ENCODE measurements at places on chromosomes 7 and 10.

GRCh38 chr7:2350861-2351260 lies 3.8 kb upstream of the EIF3B start:
- no peak for DNase-seq

GRCh38 chr10:30068492-30069223 lies 9.3 kb upstream of the JCAD start:
- DNase-seq, result no peak

DNA sequence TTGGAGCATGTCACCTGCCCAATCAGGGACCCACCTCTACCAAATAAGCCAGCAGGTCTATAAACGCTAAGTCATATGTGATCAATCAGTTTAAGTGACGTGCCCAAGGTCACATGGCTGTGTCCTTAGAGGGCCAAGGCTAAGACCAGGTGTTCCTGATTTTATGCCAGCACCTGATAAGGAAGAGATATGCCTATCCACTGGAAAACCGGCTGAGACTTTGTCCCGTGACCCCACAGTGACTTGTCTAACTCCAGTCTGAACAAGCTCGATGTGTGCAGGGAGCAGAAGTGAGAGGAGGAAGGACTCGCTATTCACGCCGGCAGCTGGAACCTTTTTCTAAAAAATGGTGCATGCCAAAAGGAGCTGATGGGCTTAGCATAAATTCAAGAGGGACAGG lies 57.0 kb downstream of the PRKAG2 start:
- no peak for DNase-seq

DNA sequence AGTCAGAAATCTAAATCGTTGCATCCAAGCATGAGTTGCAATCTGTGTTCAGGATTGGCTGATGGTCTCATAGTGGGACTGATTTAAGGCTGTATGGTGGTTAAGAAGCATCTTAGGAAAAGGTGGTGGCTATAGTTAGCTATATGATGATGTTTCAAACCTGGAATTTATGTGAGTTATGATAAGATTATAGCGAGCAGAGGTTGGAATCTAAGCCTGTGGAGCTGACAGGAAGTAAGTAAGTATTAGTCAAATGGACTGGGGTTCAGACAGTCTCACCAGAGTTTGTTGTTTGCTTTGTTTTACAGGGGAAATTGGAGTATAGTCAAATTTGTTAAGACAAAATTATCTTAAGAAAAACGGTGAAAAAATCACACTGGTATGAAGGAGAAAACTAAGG lies 56.7 kb downstream of the ANKRD7 start:
- DNase-seq, result no peak

- DNase-seq, result no peak
These were observed 49.5 kb upstream of the PPP2R2D start for GRCh38 chr10:131851346-131851745.

- DNase-seq, result no peak
These were observed at the start of gene BLNK for GRCh38 chr10:96271016-96271815. Gene BLNK, minus strand, starts transcription at chr10:96271569. Its CDS starts 171 bp downstream, at chr10:96271398.

GRCh38 chr10:128631801-128632241 lies 505.6 kb upstream of the MKI67 start:
- no peak for DNase-seq

GRCh38 chr7:6271060-6271658 lies 1.3 kb downstream of the CYTH3 start:
- DNase-seq, result no peak

GRCh38 chr7:99096124-99096887 lies 47.6 kb downstream of the SMURF1 start:
- no peak for DNase-seq

DNA sequence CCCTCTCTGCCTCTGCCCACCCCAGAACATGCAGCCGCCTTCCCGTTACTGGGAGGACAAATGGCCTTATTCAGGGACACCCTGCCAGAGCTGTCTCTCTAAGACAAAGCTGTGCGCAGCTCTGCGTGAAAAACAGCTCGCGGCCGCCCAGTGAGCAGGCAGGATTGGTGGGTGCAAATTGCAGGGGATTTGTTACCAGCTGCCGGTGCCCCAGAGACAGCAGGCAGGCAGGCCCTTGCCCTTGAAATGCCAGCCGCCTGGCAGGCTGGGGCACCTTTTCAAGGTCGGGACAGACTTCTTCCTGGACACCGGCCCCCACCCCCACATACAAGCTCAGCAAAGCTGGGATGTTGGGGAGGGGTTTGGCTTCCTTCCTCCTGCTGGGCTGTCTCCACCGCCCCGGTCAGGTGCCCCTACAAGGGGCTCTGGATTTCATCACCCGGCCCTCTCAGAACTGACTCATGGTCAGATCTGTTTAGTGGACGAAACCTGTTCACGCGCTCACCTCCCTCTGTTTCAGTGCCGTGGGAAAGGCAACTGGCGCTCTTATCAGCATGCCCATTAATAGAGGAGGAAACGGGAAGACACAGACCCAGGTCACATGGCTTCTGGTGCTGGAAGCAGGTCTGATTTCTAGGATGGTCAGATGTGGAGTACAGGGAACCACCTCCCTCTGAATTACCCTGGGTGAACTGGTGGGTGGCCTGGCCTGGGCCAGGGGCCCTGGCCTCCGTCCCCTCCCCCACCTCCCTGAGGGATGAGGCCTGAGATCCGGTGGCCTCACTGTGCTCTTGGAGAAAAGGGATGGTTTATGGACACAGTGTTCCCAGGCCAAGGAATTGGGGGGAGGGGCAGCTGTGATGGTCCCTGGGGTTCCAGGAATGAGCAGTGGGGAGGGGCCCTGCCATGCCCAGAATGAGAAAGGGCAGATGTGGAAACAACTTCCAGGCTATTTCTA lies 123.9 kb upstream of the PPIF start:
- DNase-seq, result no peak

DNA sequence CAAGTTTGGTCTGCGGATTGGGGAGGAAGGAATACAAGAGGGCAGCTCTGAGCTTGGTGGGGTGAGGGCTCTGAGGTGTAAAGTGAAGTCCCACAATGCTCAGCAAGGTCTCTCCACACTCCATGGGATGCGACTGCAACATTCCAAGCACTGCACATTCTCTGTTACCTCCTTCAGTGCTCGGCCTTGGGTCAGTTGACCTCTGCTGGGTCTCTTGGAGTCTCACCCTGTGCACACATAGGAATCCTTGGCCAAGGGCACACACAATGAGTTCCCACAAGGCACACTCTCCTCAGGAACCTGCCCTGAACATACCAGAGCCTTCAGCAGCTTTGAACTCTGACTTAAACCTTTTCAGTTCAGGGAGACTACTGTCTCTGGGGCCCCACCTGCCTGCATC lies 2.4 kb upstream of the WDFY4 start:
- DNase-seq, result no peak

GRCh38 chr10:95601116-95601719 lies 40.0 kb upstream of the SORBS1 start:
- DNase-seq, result peak; percentile 86

- no peak for DNase-seq
These were observed 5.5 kb upstream of the PAPSS2 start for GRCh38 chr10:87654212-87654611.

DNA sequence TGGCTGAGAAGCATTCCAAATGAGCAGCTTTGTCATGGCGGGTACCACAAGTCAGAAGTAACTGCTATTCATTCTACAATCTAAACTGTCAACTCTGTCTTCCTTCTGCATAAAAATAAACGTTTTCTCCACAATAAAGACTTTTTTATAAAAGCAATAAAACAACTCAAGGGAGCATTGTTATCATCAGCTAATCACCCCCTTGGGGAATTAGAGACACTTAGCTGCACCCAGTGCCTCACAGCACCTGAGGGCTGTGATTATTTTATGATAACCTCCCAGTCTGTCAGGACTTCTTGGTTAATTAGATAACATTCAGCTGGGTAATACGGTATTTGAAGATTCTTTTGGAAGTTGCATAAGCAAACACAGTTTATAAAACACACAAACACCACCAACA lies 155.6 kb downstream of the PPP1R3A start:
- DNase-seq, result no peak

DNA sequence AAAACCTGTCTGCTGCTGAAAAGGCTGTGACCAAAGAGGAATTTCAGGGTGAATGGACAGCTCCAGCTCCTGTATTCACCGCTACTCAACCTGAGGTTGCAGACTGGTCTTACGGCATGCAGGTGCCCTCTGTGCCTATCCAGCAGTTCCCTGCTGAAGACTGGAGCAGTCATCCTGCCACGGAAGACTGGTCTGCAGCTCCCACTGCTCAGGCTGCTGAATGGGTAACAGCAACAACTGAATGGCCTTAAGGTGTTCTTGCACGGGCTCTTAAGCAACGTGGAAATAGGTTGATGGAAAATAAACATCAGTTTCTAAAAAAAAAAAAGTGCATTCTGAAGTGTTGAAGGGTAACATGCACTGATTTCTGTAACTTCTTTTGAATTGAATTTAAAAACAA lies 82.3 kb downstream of the DAGLB start:
- DNase-seq, result no peak

- no peak for DNase-seq
These were observed 53.9 kb downstream of the IMMP2L start for GRCh38 chr7:111508387-111508786.

DNA sequence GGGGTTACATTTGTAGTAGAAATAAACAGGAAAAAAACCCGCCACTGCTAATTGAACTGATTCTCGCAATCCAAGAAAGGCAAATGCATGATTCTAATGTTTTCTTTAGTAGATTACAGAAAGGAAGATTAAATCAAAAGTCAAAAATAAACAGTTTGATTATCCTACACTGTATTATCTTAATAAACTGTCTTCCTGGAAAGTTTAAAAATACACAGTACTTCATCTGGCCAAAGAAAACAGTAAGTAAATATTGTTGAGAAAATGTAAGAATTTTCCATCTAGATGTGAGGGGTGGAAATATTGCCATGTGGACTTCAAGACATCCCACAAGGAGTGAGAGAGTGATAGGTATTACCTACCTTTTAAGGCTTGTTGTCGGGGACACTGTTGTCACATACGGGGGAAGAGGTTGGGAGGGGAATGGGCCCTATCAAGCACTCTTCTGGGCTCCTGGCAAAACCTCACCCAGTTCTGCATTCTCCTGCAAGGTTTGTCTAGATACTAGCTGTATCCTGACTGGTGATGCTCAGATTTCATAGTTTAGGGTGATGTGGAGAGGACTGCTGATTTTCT lies 17.8 kb downstream of the GRK5 start:
- no peak for DNase-seq

DNA sequence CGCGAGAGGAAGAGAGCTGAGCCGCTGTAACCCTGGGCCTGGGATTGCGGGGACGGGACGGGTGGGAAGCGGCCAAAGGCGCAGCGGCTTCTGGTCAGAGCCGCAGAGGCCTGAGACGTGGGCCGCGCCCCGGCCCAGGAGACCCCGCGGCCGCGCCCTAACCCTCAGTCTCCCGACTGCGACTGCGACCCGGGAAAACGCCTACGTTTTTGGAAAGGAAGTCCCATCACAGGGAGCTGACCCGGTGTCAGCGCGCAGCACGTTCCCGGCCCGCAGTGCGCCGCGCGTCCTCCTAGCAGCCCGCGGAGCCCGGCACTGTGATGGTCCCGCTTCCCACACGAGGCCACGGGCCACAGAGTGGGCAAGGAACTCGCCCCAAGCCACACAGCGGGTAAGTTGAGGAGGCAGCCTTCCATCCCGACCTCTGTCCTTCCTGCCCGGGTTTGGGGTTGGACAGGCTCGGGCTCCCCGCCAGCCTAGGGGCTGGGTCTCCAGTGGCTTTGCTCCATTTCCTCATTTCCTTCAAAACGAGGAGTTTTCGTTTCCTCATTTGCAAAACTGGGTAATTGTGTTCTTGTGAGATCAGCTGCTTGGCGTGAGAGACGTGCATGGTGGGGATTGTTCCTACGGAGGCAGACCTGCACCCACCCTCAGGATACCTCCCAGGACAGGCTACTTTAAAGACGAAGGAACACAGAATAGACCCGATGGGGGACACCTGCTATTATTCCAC lies 1.2 kb downstream of the GPNMB start:
- DNase-seq, result no peak

- DNase-seq, result no peak
These were observed 159.8 kb downstream of the MAGI2 start for GRCh38 chr7:79293655-79294142.

GRCh38 chr10:92619368-92619767 lies 26.4 kb downstream of the KIF11 start:
- DNase-seq, result no peak

- DNase-seq, result no peak
These were observed 34.9 kb downstream of the R3HCC1L start for GRCh38 chr10:98169379-98169778.

DNA sequence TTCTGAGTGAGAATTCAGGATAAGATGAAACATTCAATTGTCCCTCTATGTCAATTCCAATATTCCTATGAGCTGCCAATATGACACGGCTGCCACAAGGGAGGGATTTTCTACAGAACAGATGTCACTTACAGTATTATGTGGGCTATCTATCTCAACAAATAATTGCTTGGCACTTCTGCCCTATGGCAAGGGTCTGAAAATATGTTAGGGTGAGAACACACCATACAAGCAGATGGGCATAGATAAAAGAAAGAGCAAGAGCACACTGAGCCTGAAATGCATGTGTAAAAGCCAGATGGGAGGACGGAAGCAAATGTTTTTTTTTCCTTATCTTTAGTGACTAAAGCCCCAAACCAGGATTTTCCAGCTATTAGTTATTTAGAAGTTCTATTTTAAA lies 70.1 kb upstream of the TFEC start:
- DNase-seq, result no peak

- no peak for DNase-seq
These were observed 697 bp upstream of the SNX13 start for GRCh38 chr7:17940951-17941431.

GRCh38 chr7:95476072-95476847 lies 9.5 kb upstream of the ASB4 start:
- no peak for DNase-seq

DNA sequence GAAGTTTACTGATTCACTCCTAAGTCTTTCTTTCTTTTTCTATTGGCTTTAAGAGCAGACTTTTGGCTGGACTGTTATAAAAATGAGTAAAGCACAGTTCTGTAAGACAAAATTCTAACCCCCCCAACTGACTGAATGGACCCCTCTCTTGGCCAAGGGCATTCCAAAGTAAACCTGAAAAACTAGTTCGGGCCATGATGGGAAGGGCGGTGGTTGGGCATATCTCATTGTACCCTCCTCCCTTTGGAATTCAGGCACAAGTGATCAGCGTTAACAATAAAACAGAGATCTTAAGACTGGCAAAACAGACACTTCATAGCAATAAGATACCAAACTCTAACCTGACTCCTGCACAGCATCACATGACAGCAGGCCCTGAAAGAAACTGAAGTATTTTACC lies 6.1 kb upstream of the KIF20B start:
- no peak for DNase-seq

GRCh38 chr7:1990001-1990670 lies 242.6 kb downstream of the MAD1L1 start:
- no peak for DNase-seq

DNA sequence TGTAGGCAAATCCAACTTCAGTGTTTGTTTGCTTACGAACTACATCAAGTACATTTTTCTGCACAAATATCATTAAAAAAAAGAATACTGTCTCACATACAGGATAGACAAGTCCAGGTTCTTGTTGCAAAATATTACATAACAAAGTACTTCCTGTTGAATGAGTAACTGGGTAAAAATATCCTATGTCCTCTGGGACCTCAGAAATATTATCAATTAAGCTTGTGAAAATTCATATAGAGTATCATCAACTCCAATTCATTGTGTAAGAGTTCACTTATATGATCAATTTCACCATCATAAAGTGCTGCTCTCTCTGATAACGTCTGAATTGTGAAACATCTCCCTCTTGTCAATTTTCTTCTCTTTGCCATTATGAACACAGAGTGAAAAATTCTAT lies 22.6 kb downstream of the HERC4 start:
- no peak for DNase-seq

GRCh38 chr10:10796774-10797415 lies 220.8 kb upstream of the CELF2 start:
- no peak for DNase-seq

- DNase-seq, result no peak
These were observed 491.0 kb downstream of the LRMDA start for GRCh38 chr10:75922435-75922834.

- DNase-seq, result no peak
These were observed at the start of gene UNC5B for GRCh38 chr10:71212318-71213126. Gene UNC5B, plus strand, starts transcription at chr10:71212570. Its CDS starts 416 bp downstream, at chr10:71212986.

Measured in iPS DF 19.7 (cell line).